ENCODE measurements at places on chromosomes 6 and 20.

GRCh38 chr6:144103026-144103563 is 7.7 kb upstream of the SF3B5 start:
- DNase-seq = no peak

DNA sequence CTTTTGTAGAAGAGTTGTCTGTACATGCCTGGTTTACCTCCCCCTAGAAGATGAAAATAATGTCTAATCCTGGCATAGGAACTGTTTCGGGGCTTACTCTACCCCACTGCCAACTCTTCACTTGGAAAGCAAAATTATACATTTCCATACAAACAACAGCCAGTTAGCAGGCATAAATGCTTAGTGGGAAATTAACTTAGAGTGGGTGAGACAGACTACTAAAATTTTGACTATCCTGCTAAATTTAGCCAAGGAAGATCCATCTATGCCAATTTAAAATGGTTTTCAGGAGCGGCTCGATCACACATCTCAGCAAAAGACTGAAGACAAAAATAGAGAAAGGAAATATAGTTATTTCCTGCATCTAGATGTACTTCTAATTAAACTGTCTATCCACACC is 221.2 kb downstream of the TPBG start:
- DNase-seq = no peak

- no peak for DNase-seq
Observed at GRCh38 chr20:17490501-17490900, 40.7 kb downstream of the BFSP1 start.

DNA sequence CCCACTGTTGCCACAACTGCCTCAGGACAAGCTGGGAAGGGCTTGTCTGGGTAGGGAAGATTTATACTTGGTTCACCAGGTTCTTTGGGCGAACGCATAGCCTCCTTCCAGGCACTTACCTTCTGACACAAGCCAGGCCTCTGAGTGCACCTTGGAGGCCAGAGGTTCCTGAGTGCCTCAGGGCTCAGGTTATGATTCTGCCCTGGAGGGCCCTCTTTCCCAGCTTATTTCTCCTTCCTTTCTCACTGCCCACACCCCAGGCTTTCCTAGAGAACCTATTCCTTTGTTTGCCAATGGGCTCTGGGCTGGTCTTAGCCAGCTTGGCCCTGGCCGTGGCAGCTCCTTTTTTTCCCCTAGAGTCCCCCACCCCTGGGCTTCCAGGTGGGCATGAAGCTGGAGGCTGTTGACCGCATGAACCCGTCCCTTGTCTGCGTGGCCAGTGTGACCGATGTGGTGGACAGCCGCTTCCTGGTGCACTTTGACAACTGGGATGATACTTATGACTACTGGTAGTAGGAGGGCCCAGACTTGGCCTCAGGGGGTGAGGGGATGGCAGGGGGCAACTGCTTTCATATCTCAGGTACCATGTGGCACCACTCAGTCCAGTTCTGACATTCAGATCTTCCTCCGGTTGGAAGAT is 25.0 kb downstream of the L3MBTL1 start:
- no peak for DNase-seq

- DNase-seq = no peak
Observed at GRCh38 chr20:18138266-18138582, 561 bp downstream of the KAT14 start.

GRCh38 chr6:20891161-20891560 is 356.9 kb downstream of the CDKAL1 start:
- DNase-seq = no peak

DNA sequence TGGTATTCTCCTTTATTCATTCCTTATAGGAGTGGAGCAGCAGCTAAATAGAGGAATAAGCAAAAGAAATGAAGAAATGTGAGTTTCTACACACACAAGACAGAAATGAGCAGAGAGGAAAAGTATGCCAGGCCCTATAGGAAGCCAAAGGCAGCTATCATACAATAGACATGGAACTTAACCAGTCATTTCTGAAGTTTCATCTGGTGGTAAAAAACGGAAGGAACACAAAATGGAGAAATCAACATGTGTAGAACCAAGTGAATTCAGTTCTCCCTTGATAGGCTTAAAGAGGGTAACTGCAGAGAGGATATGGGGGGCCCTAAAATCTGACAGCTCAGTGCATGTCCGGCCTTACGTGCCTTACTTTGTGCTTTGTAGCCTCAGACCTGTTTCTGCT is 44.6 kb downstream of the TSBP1 start:
- no peak for DNase-seq

DNA sequence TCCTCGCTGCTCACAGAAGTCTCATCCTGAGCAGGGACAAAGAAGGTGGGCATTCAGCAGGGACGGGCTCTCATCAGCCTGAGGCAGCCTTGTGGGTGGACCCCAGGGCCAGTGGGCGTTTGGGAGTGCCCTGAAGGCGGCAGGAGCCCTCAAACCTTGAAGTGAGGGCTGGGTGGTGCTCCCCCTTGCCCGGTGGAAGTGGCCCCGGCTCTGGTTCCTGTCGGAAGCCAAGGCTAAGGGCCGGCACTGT is 110.5 kb downstream of the NOL4L start:
- no peak for DNase-seq

- peak; percentile 98 for DNase-seq
Observed at GRCh38 chr6:25173951-25174474, 105.2 kb upstream of the CARMIL1 start.

DNA sequence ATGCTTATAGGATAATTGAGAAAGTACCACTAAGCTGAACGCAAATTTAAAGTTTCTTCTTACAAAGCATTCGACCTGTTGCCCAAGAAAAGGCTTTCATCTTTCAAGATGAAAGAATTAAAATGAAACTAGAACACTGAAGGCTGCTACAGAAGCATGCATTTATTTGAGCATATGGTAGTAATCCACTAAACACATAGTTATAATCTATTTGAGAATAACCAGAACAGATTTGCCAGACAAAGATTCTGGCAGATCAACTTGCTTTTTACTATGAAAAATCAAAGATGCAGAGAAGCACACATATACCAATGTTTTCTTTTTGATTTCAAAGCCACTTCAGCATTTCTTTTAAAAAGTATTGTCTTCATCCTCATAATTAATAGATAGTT is 412.2 kb downstream of the UTRN start:
- DNase-seq = no peak

- peak; percentile 81 for DNase-seq
Observed at GRCh38 chr6:44172731-44173500, 14.3 kb downstream of the CAPN11 start.

DNA sequence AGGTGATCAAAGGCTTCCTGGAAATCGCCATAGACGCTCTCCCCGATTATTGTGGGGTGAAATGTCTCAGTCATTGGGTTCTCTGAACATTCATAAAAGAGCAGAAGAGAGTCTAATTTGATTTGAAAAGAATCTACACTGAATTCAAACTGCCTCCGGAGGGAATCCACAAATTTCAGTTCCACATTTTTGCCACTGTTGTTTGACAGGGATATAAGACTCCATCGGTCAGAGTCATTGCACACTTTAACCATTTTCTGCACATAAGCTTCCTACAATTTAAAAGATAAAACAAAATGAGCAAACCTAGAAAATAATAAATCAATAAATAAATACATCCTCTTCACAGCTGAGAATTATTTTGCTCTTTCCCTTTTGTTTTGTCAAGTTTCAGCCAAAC is 2.3 kb downstream of the TENT5A start:
- peak; percentile 24 for DNase-seq

- DNase-seq = no peak
Observed at GRCh38 chr6:168560126-168560525, 119.1 kb downstream of the SMOC2 start.

DNA sequence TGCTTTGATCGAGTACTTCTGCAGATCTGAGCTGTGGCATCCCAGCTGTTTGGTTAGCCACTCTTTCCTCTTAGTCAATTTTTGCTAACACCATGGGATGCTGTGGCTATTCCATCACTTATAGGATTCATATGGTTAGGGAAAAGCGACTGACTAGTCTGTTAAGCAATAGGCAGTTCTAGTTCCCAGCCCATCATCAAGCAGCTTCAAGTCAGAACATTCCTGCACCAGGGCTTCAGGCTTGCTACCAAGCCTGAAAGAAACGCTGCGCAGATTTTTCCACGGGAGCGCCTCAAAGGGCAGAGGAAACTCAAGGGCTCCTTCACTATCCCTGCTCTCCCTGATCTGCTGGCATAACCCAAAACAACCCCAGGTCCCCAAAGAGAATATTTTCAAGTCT is 159.8 kb upstream of the SUPT3H start:
- no peak for DNase-seq

DNA sequence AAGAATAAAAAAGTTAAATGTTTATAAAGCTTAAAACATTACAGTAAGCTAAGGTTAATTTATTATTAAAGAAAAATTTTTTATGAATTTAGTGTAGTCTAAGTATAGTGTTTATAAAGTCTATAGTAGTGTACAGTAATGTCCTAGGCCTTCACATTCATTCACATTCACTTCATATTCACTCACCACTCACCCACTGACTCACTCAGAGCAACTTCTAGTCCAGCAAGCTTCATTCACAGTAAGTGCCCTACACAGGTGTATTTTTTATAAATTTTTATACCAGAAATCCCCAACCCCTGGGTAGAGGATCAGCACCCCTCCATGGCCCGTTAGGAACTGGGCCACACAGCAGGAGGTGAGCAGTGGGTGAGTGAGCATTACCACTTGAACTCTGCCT is 24.3 kb upstream of the ADGRF1 start:
- no peak for DNase-seq

GRCh38 chr20:38342713-38343310 is 3.5 kb upstream of the LBP start:
- DNase-seq = no peak

- no peak for DNase-seq
Observed at GRCh38 chr6:46772016-46772415, 21.2 kb upstream of the MEP1A start.

GRCh38 chr6:131159578-131159977 is 24.3 kb downstream of the AKAP7 start:
- peak; percentile 83 for DNase-seq

DNA sequence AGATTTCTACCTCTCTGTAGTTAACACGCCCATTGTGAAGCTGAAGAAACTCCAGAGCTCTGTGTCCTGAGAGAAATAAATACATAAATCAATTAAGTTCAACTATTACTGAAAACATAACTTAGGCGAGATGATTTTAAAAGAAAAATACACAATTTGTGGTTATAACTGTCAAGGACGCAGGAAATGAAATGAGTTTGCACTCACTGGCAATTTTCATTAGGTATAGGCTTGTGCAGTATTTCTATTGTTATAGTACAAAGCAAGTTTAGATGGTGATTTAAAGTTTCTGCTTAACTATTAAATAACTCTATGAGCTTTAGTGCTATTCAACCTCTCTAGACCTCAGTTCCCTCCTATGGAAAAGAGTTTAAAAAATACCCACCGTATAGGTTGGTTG is 3.3 kb downstream of the GPLD1 start:
- DNase-seq = no peak

DNA sequence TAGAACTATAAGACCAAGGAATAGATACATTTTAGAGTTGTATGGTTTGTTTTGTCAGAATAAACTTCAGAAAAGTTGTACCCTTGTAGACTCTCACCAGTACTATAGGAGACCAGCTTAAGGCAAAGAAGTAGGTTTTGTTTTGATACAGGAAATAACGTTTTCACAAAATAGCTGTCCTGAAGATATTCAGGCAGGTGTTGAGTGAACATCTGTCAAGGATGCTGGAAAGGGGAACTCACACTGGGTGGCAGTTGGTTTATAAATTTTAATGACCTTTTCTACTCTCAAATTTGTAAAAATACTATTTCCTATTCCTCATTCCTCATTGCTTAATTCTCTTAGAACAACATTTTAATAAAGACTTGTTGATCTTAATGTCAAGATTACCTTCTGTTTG is 174.0 kb upstream of the MAN1A1 start:
- DNase-seq = no peak

DNA sequence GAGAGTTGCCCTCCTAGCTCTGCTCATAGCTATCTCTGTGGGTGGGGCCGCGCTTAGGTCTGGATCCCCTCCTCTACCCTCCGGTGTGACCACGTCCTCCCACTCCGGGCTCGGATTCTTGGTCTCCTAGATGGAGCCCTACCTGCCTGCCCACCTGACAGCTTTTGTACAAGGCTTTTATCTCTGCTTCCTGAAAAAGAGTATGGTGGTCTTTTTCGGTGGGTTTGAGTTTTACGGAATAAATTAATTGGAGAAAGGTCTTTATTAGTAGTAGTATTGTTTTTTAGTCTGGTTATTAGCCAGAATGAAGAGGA is 773 bp downstream of the SMAP1 start:
- DNase-seq = peak; percentile 46

DNA sequence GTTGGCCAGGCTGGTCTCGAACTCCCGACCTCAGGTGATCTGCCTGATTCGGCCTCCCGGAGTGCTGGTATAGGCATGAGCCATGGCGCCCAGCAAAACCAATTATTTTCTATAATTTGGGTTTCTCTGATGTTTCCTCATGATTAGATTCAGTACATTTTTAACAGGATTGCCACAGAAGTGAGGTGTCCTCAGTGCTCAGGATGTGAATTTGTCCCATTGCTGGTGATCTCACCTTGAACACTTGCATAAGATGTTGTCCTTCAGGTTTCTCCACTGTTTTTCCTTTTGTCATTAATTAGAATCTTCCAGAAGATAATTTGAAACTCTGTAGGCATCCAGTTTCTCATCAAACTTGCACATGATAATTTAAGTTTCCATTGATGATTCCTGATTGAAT is 45.4 kb upstream of the RPL7L1 start:
- no peak for DNase-seq

GRCh38 chr20:3814928-3815495 is 5.3 kb upstream of the AP5S1 start:
- no peak for DNase-seq

- DNase-seq = no peak
Observed at GRCh38 chr6:138593909-138594757, 94.8 kb upstream of the NHSL1 start.

GRCh38 chr6:3494391-3495100 is 37.7 kb upstream of the SLC22A23 start:
- DNase-seq = no peak

Measured in EH (cell line).